ENCODE measurements at places on chromosomes 2 and 18.

GRCh38 chr2:202036601-202037037 lies 3.0 kb downstream of the FZD7 start:
- DNase-seq, result no peak

GRCh38 chr18:70036771-70037347 lies 89.2 kb upstream of the CD226 start:
- DNase-seq, result no peak

- DNase-seq, result no peak
Measured at GRCh38 chr18:519019-519879, 18.7 kb upstream of the COLEC12 start.

- DNase-seq, result no peak
Measured at GRCh38 chr2:195343942-195344530, 313.0 kb upstream of the SLC39A10 start.

- DNase-seq, result no peak
Measured at GRCh38 chr2:205864491-205864890, 182.2 kb downstream of the NRP2 start.

- no peak for DNase-seq
Measured at GRCh38 chr2:193584522-193584938, 1389.8 kb upstream of the TMEFF2 start.

DNA sequence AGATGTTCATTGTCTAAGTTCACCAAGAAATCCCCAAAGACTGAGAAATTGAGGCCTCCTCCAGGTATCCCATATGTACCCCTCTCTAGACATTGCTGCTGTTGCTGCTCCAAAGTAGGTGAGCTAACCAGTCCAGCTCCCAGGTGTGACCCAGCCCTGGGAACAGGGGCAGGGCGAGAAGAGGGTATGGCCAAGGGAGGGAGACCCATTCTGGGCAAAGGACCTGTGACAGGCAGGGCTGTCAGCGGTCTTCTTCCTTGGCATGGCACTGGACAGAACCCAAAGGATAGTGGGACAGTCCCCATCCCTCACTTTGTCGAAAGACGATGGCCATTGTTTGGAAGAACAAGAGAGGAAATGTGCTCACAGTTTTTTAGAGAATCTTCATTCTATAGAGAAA lies 7.2 kb upstream of the INO80C start:
- no peak for DNase-seq

DNA sequence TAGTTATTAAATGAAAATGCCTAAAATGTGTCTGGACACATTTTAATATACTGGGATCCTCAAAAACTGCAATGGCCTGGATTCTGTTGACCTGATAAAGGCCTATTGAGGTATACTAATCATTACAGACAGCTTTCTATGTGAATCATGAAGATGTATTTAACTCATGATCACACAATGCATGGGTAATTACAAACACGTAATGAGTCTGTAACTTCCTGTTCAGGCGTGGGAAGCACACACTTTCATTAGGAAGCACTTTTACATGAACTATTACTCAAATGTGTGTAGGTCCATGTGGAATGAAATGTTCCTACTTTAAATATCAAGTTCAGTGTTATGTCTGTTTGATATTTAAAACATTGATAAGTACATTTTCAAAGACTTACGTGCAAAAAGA lies 108.7 kb downstream of the NCKAP5 start:
- no peak for DNase-seq

DNA sequence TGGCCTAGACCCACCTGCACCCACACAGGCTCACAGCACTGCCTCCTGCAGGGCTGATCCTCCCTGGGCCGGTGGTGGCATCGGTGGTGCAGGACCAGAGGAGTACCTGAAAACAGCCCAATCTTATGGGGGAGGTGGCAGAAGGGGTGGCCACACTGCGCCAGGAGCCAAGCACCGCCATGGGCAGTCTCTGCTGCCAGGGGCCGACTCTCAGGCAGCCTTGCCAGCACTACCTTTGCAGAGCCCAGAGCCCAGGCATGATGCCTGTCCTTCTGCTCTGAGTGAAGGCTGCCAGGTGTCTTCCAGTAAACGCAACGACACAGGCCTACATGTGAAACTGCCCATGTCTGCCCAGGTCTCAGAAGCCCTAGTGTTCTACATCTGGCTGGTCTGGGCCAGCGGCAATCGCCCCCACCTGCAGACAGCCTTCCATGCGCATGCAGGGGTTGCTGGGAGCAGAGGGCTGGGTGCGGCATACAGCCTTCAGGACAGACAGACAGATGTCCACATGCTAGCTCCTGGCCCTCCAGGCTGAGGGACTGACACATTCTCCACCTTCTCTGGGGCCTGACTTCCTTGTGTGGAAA lies 6.8 kb downstream of the HS6ST1 start:
- no peak for DNase-seq

DNA sequence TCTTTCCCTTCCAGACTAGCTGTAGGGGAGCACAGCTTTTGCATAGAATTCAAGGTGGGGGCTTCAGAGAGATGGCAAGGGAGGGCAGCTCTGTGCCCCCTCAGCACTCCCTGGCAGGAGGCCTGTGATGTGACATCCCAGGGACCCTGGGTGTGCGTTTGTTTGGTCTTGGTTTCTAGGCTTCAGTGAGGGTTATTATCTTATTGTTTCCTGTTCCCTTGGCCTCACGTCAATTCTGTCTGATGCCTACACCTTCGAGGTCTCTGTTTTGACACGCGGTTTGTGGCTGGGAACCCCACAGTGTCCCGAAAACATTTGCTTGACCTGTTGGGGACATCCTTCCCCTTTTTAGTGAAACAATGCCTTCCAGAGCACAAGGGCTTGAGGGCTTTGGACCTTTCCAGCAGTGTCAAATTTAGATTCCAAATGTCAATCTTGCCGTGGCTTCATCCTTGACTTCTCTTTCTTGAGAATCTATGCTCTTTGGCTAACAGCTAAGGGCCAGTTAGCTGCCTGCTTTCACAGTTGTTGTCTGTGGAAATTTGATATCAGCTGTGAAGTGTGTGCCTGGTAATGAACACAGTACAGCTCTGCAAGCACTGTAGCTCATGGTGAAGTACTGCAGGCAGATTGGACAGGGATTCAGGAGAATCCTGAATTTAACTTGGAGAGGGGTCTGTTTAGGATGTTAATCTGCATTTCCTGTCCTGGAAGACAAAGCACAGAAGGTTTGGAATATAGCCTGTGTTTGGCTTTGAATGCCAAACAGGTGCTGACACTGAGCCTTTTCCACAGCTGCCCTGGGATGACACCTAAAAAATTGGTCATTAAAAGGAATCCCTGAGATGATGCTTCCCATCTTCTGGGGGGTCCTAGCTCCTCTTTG lies 108.2 kb upstream of the CXCR4 start:
- DNase-seq, result no peak

DNA sequence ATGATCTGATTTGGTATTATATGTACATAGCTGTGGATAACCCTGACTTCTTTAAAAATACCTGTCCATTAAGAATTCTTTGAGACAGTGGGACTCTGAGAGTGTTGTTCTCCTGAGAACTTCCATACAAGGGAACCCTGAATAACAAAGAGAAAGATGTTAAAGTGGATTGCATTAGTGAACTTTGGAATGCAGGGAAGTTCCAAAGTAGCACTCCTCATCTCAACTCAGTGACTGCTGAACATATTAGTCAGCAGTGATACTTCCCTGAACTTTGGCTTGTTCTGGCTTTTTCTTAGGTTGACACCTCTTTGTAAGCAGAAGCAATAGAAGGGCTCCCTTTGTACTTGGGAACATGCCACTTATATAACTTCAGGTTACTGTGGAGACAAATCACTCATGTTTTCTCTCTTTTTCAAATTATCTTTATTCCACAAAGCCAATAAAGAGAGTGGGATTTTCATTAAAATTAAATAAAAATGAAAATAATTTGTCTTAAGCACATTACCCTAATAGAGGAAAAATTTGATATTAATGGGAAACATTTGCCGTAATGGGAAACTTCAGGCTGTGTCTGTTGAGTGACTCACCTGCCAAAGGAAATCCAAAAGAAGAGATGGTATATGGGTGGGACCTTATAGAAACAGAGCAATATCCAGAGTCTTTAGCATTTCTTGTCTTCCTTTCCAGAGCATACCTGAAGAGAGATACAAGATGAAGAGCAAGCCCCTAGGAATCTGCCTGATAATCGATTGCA lies 33.3 kb downstream of the CFLAR start:
- DNase-seq, result no peak

DNA sequence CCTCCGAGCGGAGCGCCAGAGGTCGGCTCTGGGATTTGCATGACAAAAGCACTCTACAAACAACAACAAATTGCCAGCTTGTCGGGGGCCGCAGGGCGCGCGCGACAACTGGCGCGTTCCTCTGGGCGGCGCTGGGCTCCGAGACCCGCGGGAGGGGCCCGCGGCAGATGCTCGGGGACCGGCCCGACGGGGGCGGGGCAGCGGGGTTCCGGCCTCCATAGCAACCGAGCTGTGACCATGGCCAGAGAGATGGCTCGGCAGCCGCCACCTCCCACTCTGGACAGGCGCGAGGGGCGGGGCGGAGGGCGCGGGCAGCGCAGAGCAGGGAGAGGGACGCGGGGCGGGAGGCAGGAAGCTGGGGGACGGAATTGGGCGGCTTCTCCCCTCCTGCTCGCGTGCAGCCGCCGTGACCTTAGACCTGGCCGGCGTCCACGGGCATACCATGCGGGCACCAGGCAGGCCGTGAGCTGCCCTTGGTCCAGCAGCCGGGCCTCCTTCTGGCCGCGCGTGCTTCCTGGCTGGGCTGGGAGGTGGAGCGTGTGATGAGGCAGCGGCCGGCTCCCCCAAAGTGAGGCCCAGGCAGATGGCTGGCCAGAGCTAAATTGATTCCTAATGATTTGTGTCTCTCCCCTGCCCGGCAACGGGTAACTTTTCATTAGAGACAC lies 171.5 kb downstream of the CELF4 start:
- DNase-seq, result no peak

DNA sequence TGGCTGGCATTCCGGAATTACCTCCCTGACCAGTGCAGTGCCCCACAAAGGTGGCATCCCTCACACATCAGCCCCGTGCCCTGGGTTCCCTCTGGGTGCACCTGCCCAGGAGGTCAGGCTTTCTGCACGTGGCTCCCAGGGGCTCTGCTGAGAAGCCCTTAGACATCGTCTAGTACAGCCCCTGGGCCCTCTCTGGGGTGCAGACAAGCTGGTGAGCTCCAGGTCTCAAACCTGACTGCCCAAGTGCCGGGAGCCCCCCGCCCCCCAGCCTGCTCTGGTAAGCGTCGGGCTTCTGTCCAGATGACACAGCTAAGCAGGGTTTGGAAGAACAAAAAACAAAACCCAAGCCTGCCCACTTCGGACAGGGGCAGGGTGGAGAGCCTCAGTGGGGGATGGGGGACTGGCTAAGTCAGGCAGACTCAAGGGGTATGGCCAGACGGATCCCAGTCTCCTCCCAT lies 20.2 kb downstream of the TWIST2 start:
- no peak for DNase-seq

- no peak for DNase-seq
Measured at GRCh38 chr2:186129767-186130581, 356.1 kb upstream of the ZC3H15 start.

DNA sequence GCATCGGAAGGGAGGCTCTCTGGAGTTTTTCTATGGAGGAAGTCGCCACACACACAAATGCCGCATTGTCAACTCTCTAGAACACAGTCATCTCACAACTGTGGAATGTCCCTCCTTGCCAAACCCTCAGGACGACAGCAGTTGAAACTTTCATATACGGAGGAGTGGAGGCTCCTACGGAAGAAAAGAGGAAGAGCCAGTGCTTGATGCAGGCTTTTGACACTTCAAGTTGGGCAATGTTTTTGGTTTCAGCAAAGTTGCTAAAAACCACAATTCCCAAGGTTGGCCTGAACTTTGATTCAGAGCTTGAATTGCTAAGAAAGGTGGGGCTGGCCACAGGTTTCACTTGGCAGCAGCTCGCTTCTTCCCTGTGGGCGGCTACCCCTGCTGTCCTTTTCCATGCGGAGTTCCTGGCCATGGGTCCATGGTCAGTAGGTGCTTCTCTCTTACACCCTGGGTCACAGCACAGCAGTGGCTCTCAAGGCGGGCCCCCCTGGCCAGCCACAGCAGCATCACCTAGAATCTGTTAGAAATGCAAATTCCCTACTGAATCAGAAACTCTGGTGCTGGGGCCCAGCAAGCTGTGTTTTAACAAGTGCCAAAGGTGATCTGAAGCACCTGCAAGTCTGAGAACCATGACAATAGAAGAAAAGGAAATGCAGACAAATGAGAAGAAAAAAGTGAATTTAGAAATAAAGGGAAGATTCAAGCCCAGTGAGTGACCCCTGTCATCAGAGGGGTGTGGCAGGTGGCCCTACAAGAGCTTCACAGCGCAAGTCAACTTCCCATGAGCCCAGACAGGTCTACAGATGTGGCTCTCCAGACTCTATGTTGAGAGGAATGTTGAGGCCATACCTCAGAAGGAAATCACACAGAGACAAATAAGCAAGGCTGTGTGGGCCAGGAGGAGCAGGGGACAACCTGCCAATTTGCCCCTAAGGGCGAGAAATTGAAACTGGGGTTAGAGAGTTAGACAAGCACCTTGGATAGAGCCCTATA lies 856.4 kb downstream of the RNF144A start:
- no peak for DNase-seq

- DNase-seq, result no peak
Measured at GRCh38 chr2:50722776-50723175, 309.2 kb downstream of the NRXN1 start.

DNA sequence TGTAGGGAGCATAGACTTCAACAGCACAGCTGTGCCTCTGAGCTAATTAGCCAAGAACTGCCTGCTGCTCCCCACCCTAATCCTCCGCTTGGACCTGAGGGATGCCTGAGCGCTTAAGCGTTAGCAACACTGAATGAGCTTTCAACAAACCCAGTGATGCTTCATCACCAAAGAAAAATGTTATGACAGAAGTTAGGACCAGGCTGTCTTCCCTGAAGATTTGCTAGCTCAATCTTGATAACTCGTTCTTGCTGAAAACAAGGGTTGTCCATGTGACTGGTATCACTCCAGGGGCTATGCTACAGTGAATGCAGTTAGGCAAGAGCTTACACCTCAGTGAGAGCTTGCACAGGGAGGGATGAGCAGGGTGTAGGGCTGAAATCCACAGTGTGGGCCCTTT lies 190.7 kb upstream of the SIX2 start:
- DNase-seq, result no peak

DNA sequence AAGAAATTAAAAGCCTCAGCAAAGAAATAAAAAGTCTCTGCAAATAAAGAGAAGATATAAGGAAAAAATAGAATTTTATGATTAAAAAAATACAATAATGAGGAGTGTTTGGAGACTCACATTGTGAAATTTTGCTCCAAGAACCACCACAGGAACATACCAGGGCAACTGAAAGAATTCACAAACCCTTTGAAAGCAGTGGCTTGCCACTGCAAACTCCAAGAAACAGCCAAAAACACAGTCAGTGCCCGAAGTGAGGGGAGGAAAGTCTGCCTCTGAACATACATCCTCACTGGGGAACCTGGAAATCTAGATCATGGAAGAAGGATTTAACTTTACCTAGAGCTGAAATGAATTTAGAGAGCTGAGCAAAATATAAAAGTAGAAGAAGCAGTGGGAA lies 33.1 kb downstream of the EVA1A start:
- DNase-seq, result no peak

DNA sequence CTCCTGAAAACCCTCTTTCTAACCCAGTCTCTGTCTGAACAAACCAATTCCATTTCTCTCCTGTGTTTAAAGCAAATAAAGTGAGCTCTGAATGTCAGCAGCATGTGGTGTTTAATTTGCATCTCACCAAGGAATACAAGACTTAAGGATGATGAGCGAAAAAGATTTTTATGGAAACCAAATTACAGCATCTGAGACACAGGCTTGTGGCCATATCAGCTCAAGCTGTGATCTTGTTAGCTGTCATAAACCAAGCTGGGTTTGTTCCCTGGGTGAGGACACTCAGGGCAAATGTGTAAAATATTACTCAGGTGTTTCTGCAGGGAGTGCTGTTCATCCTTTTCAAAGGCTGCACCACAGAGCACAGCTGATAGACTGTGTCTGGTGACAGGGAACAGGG lies 129.3 kb upstream of the REV1 start:
- DNase-seq, result no peak
